ENCODE measurements at places on chromosomes 1 and 21.

GRCh38 chr1:111513410-111514020, 10.1 kb upstream of the ADORA3 start:
- no peak for DNase-seq

DNA sequence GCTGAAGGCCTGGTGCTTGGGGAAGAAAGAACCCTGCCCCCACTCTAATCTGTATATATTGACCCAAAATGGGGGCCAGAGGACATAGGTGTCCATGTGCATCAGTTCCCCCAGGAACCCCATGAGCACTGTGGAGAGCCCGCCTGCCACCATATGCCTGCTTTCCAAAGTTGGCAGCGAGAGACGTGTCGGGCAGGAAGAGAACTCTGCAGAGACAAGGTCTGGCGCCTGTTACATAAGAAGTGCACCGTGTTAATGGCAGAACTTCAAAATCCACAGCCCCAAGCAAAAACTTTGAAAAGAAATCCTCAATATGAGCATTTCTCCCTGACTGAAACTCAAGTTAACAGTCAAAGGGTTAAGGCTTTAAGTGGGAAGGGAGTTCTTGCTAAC, 8.0 kb downstream of the CTNNBIP1 start:
- DNase-seq, result no peak

DNA sequence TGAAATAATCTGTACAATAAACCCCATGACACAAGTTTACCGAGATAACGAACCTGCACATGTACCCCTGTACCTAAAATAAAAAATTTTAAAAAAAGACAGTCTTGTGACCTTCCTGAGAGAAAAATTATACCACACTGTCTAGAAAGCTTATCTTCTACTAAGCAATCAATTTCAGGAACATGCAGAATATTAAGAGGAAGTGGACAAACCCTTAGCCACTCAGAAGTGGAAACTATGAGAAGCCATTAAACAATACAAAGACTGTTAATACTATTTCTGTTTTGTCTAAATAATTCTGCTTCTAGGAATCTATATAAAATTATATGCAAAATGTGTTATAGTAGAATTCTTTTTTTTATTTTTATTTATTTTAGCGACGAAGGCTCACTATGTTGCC, 93.9 kb downstream of the ADAMTS1 start:
- DNase-seq, result no peak

DNA sequence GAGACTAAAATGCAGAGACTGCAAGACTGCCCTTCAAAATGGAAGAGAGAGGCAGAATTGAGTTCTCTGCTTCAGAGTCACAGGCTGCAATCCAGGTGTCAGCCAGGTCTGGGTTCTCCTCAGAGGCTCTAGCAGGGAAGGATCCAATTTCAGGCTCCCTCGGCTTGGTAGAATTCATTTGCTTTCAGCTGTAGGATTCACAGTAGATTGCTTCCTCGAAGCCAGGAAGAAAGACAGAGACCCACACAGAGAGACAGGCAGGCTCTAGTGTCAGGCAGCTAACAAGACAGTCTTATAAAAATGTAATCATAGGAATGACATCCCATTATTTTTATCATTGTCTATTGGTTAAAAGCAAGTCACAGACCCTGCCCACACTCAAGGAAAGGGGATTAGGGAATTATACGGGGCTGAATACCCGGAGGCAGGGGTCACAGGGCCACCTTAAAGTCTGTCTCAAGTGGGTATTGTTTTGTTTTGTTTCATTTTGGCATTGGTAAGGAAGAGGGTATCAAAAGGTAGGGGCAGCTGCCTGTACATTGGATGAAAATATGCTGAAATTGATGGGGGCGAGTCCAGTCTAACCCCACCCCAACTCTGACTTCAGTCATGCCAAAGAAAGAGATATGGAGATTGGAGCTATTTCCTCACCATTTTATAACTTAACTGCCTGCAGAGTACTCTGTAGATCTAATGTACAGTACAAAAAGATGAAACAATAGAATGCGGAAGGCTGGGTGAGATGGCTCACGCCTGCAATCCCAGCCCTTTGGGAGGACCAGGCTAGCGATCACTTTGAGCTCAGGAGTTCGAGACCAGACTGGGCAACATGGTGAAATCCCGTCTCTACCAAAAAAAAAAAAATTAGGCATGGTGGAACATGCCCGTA, 9.5 kb upstream of the TBCE start:
- DNase-seq, result no peak

DNA sequence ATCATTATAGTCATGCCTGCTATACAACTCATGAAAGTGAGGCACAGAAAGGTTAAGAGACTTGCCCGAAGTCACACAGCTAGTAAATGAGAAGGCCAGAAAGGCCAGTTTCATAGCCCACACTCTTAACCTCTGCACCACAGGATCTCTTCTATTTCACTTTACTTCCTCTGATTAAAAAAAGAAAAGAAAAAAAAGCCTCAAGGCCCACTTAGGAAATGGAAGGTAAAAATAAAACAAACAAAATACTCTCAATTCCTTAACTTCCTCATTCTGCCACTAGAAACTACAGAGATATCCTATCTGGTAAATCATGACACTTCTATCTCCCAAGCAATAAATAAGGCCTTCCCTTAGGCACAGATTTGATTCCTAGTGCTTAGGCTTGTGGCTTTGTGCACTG, 7.6 kb upstream of the ENAH start:
- no peak for DNase-seq

All from RCC 7860 (cell line).